NCI-H2081 treated with DMSO at 0.1 percent for 48 hours (cell line): ENCODE measurements at places on chromosomes 12 and 14.

GRCh38 chr12:13631873-13632272 lies 349.5 kb downstream of the GRIN2B start:
- no peak for DNase-seq

DNA sequence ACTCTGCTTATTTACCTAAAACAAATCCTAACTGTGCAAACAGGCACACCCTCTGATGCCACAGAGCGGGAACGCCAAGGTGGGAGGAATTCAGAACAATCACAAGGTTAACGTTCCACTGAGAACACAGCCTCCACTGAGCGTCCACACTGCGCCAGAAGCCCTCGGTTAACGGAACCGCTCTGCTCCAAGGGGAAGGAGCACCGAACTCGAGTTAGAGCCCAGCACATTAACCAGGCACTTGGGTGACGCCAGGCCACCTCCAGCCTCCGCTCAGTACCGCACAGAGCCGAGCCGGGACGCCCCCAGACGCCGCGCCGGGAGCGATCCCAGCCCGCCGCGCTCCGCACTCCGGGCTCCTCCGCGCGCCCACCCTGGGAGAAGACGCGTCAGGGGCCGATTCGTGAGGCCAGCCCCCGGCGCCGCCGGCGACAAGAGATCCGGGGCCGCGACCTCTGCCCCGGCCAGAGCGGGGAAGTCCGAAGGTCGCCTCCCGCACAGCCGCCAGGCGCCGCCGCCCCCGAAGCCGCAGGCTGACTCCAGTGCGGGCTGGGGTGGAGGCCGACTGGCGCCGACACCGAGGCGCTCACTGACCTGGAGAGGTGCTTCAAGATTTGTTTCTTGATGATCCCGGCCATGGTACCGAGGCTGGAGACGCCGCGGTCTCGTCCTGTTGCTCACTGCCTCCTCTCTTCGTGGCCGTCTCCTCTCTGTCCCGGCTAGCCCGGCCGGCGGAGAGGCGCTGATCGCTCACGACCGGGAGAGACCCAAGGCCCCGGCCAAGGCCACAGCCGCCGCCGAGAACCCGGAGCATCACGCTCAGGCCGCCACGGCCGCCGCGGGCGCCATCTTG lies 450 bp downstream of the BLTP3B start:
- no peak for DNase-seq

DNA sequence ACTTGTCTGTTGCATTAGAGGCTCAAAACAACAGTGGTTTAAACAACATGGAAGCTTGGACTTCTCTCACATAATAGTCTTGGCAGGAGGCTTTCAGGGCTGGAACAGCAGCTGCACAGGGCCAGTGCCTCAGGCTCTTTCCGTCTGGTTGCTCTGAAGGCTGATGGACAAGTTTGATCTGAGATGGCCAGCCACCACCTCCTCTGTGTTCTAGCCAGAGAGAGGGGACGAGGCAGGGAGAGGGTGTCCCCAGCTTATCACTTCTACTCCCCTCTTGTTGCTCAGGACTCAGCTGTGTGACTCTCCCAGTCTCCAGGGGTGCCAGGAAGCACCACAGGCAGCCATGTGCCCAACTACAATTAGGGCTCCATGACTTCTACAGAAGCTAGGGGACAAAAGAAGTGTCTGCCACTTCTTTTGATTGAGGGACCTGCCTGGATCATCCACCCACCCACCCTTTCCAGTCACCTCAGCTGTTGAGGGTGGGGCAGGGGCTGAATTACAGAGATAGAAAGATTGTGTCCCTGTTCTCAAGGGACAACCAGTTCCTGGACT lies 46.6 kb downstream of the SMIM41 start:
- peak; percentile 49 for DNase-seq

GRCh38 chr12:25705261-25705660 lies 152.2 kb upstream of the LMNTD1 start:
- no peak for DNase-seq

GRCh38 chr14:102565331-102565887 lies 27.0 kb upstream of the RCOR1 start:
- DNase-seq: no peak

DNA sequence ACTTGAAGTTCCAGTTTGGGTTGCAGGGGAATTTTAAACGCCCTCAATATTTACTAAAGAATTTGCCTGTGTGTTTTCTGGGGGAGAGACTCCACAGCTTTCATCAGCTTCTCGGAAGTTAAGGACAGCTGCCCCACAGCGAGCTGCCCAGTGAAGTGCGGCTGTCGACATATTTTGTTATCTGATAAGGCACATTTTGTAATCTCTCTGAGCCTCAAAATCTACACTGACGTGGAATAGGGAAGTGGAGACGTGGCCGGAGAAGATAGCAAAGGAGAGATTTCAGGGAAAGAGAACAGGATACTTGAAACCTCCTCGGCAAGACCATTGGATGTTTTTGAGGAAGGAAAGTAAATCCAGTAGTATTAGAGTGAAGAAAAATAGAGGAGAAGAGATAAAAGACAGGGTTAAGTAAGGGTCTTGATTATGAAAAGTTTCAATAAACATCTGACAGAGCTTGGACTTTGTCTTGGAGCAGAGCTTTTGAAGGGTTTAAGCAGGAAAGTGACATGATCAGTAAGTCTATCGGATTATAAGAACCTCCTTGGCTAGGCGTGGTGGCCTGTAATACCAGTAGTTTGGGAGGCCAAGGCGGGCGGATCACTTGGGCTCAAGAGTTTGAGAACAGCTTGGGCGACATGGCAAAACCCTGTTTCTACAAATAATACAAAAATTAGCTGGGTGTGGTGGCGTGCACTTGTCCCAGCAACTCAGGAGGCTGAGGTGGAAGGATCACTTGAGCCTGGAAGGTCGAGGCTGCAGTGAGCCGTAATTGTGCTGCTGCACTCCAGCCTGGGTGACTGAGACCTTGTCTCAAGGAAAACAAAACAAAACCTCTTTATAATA lies 1.1 kb downstream of the POLR3B start:
- no peak for DNase-seq

- no peak for DNase-seq
Measured at GRCh38 chr12:130955238-130955816, 1.6 kb downstream of the ADGRD1 start.

DNA sequence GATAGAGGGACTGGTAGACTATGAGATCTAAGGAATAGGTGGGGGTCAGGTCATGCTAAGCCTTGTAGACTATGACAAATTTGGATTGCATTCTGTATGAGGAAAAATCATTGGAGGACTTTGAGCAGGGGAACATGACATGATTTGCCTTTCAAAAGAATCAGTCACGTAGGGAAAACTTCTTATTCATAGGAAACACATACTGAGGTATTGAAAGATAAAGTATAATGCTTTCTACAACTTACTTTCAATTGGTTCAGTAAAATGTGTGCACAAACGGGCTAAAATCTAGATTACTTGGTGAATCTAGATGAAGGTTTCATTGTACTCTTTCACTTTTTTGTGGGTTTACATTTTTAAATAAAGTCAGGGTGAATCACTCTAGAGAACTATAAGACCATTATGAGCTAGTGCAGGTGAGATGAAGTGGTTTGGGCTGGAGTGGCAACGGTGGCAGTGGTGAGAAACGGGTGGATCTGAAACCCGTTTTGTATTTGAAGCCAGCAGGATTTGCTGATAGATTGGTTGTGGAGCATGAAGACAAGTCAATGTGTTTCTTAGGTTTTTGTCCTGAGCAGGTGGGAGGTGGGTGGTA lies 6.7 kb downstream of the BBS10 start:
- no peak for DNase-seq

GRCh38 chr12:23424685-23425084 lies 524.8 kb downstream of the SOX5 start:
- DNase-seq: no peak

GRCh38 chr12:24057920-24058476 lies 108.5 kb upstream of the SOX5 start:
- no peak for DNase-seq

GRCh38 chr14:71245659-71246361 lies 338.6 kb downstream of the PCNX1 start:
- DNase-seq: no peak

DNA sequence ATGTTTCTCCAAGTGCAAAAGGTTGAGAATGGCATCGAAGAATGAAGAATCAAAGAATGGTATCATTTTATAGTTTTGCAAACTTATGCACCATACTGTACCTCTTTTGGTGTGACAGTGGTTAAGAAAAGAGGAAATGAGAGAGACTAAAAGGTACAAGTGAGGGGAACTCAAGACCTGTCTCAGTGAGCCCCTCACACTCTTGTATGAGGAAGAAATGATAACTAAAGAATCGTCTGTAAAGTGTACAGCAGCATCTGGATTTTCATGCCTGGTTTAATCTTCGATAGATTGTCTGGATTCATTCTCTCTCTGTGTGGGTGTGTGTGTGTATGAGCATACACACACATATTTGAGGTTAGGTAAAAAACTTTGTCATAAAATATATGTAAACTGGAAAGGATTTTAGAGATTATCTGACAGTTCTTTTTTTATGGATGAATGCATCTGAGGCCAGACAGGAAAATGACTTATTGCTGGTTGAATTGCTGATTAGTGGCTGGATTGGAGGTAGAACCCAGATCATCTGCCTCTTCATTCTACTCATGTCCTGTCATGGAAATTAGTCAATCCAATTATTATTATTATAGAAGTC lies 16.0 kb upstream of the SLC38A2 start:
- DNase-seq: no peak

- no peak for DNase-seq
Measured at GRCh38 chr12:45273717-45274271, 57.9 kb downstream of the ANO6 start.

- no peak for DNase-seq
Measured at GRCh38 chr12:51329742-51330141, 5.8 kb upstream of the BIN2 start.

DNA sequence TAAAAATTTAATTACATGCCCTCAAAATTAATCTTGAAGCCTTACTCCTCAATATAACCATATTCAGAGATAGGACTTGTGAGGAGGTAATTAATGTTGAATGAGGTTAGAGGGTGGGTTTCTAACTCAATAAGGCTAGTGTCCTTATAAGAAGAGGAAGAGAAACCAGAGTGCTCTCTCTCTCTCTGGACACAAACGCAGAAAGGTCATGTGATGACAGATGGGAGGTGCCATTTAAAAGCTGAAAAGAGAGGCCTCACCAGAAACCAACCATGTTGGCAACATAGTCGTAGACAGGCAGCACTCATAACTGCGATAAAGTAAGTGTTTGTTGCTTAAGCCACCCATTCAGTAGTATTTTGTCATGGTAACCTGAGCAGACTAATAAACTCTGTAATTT lies 378.5 kb upstream of the LMO3 start:
- no peak for DNase-seq

DNA sequence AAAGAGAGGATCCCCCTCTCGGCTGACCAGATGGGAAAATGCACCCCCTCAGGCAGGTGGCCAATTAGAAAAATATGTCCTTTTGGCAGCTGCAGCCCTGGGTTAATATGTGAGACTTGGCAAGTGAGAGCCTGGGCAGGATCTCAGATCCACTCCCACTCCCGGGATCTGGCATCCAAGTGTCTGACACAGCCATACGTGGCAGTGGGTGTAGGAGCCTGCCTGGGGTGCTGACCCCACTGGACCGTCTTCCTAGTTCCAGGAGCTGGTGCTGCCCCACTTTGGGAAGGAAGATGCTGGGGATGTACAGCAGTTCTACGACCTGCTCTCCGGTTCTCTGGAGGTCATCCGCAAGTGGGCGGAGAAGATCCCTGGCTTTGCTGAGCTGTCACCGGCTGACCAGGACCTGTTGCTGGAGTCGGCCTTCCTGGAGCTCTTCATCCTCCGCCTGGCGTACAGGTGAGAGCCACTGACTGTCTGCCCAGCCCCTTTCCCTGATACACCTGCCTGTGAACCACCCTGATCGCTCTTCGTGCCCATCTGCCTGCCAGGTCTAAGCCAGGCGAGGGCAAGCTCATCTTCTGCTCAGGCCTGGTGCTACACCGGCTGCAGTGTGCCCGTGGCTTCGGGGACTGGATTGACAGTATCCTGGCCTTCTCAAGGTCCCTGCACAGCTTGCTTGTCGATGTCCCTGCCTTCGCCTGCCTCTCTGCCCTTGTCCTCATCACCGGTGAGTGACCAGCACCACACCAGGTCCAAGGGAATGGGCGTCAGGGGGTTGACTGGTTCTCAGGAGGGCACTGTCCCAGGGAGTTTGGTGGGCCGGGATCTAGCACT lies 5.8 kb downstream of the NR4A1 start:
- DNase-seq: no peak

- DNase-seq: no peak
Measured at GRCh38 chr12:127238107-127238506, 1028.9 kb upstream of the TMEM132C start.

GRCh38 chr14:38074081-38074480 lies 133.6 kb upstream of the SSTR1 start:
- no peak for DNase-seq

DNA sequence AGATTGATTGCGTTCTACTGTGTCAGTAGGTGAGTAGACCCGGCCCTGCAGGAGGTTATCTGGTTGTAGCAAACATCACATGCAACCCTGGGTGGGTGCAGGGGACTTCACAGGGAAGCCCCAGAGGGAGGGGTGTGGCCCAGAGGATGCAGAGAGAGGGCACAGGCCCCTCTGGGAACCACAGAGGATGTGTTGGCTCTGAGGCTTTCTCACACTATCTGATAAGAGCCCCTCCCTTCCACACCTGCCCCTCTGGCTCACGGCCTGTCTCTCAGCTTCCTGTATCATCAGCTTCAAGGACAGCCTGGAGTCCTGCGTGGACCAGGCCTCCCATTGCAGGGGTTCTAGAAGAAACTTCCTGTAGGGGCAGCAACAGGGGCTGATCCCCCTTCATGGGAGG lies 101.9 kb downstream of the RIN3 start:
- no peak for DNase-seq

DNA sequence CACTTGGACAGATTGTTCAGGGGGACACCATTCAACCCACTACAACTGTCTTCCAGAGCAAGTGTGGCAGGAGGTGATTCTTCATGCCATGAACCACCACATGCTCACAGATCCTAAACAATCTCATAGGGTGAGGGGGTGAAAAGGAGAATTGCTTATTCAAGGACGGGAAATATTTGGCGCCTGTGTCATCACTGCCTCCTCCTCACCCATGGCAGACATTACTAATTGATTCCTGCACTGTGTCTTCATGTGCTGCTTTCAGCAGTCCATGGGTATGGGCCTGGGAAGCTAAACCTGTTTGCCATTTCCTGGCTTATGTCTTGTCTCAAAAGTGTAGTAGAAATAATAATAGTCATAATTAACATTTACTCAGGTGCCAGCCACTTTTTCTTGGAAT lies 31.3 kb downstream of the MMAB start:
- no peak for DNase-seq

DNA sequence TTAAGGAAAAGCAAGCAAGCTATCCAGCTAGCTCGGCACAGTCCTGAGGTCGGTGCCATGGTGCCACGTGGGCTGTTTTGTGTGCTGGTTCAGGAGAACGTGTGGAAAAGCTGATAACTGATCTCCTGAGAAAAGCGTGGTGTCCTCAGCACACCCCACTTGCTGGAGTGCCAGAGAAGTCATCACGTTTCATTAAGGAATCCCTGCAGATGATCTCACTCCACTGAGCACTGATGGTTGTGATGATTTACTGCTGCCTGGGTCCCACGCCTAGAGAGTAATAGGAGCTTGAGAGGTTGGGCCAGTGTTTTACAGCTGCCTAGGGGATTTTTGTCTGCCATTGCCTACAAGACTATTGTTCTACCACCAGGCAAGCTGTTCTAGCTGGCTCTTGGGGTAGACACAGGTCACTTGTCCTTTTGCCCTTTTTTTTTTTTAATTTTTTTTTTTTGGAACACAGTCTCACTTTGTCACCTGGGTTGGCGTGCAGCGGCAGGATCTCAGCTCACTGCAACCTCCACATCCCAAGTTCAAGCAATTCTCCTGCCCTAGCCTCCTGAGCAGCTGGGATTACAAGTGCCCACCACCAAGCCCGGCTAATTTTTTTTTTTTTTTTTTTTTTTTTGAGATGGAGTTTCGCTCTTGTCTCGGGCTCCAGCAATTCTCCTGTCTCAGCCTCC lies 42.3 kb upstream of the EVL start:
- no peak for DNase-seq
